ENCODE measurements at places on chromosomes 7 and 10.

DNA sequence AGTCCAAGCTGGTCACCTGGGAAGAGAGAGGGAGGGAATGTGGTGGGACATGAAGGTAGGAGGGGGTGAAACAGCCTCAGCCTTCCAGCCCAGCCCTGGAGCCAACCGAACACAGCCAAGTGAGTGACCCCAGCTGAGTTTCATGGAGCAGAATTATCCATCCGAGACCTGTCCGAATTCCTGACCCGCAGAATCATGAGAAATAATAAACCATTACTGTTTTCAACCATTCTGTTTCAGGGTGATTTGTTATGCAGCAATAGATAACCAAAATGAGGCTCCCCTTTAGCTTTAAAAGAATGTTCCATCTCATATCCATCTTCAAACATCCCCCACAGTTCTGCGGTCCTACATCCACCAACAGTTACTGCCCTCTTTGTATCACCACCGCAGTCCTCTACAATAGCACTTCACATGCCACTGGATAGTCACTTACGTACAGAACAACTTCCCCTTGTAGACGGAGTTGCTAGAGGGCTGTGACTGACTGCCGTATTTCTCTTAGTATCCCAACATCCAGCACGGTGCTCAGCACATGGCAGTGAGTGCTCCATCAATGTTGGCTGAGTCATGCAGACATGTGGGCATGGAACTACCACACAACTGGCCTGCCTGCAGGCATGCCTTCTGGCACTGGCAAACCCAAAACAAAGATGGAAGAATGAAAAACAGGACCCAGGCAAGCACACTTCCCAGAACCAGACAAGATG, 18.5 kb downstream of the KIAA1549 start:
- DNase-seq: no peak

- no peak for DNase-seq
Measured at GRCh38 chr7:132553031-132553430, 23.2 kb downstream of the PLXNA4 start.

- DNase-seq: no peak
Measured at GRCh38 chr7:148290538-148290937, 300.0 kb upstream of the C7orf33 start.

DNA sequence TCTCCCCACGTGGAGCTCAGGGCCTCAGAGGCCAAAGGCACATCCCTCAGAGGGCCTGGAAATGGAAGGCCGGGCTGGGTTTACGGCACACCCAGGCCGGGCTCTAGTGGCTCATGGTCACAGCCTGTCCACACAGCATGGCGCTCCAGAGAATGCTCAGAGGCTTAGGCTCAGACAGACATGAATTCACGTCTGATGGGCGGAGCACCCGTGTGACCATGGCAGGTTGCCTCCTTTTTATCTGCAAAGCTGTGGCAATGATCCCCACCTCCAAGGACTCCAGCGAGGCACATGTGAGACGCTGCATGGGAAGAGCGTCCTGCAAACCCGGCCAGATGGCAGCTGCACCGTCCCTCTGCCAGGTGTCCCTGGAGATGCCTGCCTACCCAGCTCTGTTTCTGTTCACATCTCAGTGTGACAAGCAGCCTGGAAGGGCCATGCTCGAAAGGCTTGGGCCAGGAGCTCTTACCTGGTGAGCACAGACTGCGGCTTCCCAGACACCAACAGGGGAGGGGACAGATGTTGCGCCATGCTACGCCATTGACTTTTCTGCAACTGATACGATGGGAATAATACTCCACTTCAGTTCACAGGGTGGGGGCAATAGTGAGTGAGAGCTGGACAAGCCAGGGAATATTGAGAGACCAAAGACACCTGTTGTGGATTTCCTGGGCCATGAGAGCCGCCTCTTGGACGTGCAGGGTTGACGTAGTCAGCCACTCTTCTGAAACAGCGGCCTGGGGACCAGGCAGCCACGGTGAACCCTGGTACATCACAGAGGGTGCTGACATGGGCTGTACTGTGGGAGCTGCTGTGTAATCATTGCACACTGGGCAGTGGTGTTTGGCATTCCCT, 34.4 kb upstream of the FAM20C start:
- DNase-seq: no peak

DNA sequence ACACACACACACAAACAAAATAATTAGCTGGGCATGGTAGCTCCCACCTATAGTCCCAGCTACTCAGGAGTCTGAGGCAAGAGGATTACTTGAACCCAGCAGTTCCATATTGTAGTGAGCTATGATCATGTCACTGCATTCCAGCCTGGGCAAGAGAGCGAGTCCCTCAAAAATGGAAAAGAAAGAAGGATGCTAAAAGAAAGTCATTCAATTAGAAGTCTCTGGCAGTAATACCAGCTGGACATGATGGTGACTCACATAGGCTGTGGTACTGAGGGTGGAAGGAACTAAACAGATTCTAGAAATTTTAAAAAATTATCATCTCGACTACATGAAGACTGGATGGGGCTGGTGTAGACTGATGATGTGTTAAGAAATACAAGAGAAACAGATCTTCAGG, 385.3 kb downstream of the ETV1 start:
- no peak for DNase-seq

GRCh38 chr7:44097064-44097932, 6.8 kb upstream of the AEBP1 start:
- DNase-seq: peak; percentile 98

- DNase-seq: no peak
Measured at GRCh38 chr7:114659409-114660125, 245.0 kb downstream of the FOXP2 start.

DNA sequence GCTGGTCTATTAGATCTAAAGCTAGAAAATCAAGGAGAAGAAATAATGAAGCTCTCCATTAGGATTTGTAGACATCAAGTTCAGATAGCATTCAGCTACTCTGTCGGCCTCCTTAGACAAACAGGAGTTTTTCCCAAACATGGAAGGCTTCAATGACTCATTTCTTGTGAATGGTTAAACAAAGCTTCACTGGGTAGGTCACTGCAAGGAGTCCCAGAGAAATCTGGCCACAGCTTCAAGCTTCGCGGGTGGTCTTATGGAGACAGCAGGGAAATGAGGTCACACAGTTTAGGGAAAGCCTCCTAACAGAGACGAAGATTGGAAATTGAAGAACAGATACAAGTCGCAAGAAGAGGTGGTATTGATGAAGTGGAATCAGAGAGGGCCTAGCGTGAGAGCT, 22.6 kb upstream of the LRRC72 start:
- no peak for DNase-seq

- DNase-seq: peak; percentile 47
Measured at GRCh38 chr10:61172182-61172926, 228.4 kb upstream of the RHOBTB1 start.

- DNase-seq: no peak
Measured at GRCh38 chr10:77661100-77661499, 23.5 kb upstream of the KCNMA1 start.

DNA sequence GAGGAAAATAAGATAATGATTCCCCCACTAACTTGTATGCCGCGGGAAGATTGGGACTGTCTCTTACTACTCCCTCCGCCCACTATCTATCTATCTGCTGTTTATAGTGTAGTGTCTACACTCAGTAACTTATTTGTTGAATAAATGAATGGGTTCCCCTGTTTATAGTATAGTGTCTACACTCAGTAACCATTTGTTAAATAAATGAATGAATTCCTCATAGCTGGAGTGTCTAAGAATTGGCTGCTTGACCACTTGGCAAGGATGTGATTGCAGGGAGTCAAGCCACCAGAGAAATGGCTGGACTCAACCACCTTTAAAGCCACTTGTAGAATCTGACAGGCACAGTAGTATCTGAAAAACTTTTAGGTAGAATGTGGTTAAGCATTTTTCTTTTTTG, 147.1 kb downstream of the TRIL start:
- DNase-seq: no peak

GRCh38 chr7:5595545-5596045, 172.0 kb upstream of the TNRC18 start:
- DNase-seq: no peak

GRCh38 chr7:142319970-142320369, 62.1 kb upstream of the PRSS58 start:
- DNase-seq: no peak

GRCh38 chr7:105060437-105060836, 46.4 kb downstream of the KMT2E start:
- no peak for DNase-seq

DNA sequence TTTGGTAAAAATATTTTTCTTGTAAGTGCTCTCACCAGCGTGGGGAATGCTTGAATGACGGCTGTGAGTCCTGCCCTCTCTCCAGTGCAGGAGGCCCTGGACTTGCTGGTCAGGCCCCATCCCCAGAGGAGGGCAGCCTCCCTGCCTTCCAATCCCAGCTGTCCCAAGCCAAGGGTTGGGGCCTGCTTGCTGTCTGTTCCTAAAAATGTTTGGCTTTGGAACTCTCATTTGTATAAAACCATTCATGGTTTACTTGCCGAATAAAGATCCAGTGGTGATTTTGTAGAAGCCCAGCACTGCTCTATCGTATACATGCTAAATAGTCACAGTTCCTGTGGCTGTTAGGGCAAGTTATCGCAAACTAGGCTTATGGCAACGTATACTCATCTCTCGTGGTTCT, 121.7 kb downstream of the GLRX3 start:
- no peak for DNase-seq

- DNase-seq: no peak
Measured at GRCh38 chr7:48505051-48505450, 333.8 kb downstream of the ABCA13 start.

DNA sequence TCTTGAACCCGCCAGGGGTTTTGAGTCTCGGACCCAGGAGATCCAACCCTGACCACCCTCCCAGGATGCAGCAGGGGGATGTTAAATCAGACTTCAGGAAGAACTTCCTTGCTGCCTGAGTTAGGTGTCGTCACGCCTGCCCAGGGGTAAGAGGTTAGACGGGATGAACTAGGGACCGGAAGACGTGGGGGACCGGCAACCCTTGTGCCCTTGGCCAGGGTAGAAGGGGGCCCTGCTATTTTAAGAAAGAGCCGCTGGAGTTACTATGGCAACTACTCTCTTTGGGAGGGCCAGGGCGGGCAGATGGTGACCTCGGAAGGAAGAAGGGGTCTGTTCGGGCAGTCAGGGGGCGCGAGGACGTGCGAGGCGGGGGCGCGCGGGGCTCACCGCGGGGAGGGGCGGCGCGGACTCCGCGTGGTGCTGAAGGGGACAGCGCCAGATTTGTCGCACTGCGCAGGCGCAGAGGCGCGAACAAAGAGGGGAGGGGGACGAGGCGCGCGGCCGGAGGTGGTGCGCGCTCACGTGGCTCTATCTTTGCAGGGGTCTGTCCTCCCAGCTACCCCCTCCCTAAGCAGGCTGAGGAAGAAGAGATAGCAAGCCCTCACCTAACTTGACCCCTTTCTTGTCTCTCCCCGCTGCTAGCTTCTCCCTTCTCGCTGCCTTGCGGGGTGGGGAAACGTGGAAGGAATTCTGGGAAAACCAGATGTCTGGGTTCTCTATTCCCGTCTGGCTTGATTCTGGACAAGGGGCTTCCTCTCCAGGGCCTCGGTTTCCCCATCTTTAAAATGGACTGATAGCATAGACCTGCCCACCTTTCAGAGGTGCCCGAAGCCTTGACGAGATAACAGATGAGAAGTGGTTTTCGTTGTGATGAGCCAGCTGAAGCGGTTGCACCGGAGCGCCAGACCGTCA, 940 bp upstream of the PSD start:
- DNase-seq: peak; percentile 55

DNA sequence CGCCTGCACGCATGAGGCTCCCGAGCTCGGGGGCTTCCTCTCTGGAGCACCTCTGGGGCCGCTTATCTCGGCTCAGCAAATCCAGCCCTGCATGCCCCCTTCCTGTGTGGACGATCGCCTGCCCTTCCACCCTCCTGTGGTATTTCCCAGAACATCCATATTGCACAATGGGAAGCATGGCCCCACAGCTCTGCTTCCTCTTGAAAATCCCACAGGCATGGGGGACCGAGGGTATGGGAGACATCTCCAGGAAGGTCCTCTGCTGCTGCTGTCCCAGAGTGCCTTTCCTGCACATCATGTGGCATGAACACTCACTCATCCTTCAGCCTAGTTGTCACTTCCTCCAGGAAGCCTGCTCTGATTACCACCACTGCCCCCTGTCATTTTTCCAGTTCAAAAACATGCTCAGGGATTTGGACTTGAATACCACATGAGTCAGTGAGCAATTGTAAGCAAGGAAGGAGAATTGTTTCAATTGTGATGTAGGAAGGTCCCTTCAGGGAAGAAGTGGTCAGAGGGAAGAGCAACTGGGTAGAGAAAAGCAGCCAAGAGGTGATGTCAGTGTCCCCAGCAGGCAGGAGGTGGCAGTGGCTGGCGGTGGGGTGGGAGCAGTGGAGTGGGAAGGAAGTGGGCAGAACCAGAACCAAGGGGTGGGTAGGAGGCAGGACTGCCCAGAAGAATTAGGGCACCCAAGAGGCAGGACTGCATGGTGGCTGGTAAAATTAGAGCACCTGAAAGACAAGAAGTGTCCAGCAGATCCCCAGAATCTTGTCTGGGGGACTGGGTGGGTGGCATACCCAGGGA, 67.5 kb upstream of the ZMIZ1 start:
- DNase-seq: no peak

DNA sequence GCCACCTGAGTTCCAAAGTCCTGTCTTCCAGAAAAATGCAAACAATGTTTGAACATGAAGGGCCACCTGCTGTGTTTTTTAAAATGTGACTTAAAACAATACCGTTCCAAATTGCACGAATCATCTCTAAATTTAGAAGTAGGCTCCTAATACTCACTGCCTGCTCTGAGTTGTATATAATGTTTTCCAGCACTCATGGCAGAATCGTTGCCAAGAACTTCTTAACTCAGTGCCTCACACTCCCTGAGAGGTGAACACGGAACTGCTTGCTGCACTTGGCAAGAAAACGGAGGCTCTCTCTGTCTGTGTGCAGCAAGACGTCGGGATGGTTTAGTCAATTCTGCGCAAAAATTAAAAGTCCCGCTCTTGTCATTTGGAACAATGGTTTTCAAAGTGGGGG, 757.3 kb upstream of the AUTS2 start:
- DNase-seq: no peak

- DNase-seq: no peak
Measured at GRCh38 chr7:31107106-31108090, 55.3 kb downstream of the ADCYAP1R1 start.

DNA sequence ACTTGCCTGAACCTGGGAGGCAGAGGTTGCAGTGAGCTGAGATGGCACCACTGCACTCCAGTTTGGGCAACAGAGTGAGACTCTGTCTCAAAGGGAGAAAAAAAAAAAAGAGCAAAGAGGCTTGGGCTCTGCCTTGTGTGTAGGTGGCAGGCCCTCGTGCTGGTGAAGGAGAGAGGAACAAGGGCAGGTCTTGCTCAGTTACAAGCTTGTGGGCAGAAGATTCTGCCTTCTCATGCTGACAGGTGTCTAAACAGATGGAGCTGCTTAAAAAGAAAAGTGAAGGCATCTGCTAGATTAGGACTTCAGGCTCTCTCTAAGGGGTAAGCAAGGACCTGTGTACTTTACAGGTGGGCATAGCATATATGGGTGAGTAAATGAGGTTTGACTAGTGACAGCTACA, 65.5 kb upstream of the TRIM8 start:
- DNase-seq: peak; percentile 5

- DNase-seq: no peak
Measured at GRCh38 chr10:90674461-90674860, 183.4 kb downstream of the HTR7 start.

GRCh38 chr7:30910411-30911073, 1.1 kb upstream of the AQP1 start:
- no peak for DNase-seq

Data from Jurkat, Clone E6-1 (cell line).